ENCODE measurements at places on chromosomes 5 and 9.

GRCh38 chr5:93406971-93407401, 174.0 kb downstream of the NR2F1-AS1 start:
- DNase-seq, result no peak

GRCh38 chr9:81410201-81410600, 279.1 kb downstream of the TLE1 start:
- peak; percentile 27 for DNase-seq

DNA sequence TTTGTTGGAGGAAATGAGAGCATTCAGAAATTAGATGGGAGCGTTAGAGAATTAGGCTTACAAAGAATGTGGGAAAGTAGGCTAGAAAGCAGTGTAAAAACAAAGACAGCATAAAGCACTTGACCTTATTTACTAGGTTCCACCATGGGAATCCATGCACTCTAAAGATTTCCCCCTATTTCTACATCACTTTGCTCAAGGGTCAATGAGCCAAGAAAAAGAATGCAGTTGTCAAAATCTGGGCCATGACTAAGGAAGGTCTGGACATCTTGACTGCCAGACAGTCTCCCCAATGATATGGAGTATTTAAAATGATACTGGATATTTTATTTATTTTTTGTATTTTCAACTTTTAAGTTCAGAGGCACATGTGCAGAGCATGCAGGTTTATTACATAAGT, 3.4 kb downstream of the TLR4 start:
- DNase-seq, result no peak

DNA sequence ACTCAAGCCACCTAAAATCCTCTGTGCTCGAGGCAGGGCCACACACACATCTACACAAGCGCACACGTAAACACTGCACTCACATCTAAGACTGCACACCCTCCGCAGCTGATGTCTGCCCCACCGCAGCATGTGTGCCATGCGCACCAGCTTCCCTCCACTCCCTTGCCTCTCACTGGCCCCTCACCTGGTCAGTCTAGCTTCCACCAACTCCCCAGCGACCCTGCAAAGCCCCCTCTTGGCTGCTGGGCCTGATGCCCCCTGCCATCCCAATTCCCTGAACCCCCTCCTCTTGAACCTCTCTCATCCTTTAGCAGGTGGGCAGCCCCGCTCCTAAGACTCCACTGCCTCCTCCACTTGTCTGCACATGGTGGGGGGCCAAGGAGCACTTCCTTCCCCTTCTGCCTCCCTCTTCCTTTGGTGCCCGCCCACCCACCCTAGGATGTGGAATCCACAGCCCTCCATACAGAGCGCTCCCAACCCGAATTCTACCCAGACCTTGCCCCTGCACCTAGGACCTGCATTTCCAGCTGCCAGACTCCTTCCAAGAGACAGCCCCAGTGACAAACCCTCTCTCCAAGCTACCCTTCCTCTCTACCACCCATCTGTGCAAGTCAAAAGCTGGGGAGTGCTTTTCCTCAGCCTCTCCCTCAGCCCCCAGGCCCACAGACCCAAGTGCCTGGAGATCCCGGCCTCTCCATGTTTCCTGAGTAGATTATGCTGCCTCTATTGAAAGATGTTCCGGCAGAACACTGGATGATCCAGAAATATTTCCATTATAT, 23.9 kb downstream of the ADAMTS2 start:
- no peak for DNase-seq

DNA sequence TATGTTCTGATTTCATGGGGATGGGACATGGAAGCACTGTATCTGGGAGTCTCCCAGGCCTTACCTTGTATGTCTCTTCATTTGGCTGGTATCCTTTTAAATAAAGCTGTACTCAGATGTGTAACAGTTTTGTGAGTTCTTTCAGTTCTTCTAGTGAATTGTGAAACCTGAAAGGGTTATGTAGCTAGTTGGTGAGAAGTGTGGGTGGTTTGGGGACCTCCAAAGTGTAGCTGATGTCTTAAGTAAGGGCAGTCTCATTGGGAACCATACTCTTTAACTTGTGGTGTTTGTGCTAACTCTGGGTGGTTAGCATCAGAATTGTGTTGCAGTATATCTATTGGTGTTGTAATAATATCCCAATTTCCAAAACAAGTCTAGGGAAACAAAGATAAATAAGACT, 166.9 kb upstream of the CCNH start:
- no peak for DNase-seq

GRCh38 chr9:93064392-93065134, 6.1 kb downstream of the SUSD3 start:
- no peak for DNase-seq

DNA sequence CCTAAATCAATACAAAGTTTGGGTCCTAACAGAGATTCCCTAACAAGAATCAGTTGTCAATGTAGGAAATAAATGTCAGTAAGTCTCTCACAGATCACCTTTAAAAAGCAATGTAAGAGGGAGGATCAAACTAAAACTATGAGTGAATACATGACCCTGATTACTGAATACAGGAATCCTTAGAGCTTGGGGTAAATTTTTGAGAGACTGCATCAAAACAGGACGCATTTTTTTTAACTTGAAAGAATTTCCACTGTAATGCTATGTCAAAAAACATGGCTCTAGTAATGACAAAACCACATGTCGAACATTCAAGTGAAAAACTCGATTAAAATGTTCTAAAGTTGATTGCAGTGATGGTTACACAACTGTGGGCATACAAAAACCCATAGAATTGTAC, 21.9 kb downstream of the ZDHHC21 start:
- no peak for DNase-seq

GRCh38 chr5:74446725-74447241, 193.7 kb downstream of the ENC1 start:
- no peak for DNase-seq

- no peak for DNase-seq
These were observed 1798.0 kb downstream of the EFNA5 start for GRCh38 chr5:105872569-105873270.

GRCh38 chr9:18994263-18994916, 38.6 kb downstream of the SAXO1 start:
- DNase-seq, result no peak

DNA sequence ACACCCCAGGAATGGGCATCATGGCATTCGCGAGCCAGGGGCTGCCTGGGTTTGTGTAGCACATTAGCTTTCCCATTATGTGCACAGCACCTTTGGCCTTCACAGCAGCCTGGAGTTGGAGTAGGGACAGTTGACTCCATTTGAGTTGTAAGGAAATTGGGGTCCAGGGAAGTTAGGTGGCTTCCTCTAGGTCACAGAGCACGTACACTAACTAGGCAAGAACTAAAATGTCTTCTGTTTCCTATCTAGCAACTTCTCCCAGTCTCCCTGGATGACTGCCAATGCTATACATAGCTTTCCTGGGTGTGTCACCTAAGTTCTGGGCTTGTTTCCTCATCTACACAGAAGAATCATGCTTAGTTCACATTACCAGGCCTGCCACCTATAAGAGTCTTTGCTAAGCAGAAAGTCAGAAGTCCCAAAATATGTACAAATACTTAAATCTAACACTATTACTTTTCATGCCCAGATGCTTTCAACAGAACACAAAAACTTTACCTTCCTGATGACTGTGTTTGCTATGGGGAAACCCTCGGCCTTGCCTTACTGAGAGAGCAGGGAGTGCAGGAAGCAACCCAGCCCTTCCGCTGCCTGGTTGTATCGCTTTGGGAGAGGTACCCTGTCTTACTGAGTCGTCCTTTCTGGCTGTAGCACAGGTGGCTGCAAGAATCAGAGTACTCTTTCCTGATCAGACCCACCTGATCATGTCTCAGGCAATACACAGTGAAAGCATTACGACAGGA, 12.0 kb downstream of the MACROH2A1 start:
- peak; percentile 80 for DNase-seq

DNA sequence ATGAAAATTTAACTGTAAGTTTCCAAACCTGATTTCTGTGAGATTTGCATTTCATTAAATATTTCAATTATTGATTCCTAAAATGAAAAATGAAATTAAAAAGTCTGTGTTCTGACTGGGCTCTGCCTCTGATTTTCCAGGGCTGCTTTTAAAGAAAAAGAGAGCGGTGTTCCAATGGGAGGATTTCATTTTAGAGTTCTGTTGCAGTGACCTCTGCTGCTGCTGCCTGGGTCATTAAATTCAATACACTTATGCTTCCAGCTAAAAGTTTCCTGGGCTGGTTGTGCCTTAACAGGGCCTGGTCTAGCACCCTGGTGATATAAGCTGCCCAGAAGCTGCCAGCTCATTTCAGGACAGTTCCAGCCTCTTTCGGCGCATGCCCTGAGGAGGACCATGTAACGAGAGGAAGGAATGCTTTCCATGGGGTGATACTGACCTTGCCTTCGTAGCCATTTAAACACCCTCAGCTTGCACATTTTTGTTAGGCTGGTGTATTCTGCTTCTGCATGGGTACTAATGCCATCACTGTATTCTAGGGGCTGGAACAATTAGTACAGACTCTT, 93.3 kb downstream of the TMEM174 start:
- no peak for DNase-seq

- no peak for DNase-seq
These were observed 29.1 kb downstream of the DAP start for GRCh38 chr5:10731913-10732312.

- no peak for DNase-seq
These were observed 227.8 kb downstream of the ICE1 start for GRCh38 chr5:5650242-5650641.

- DNase-seq, result no peak
These were observed 60.0 kb downstream of the DROSHA start for GRCh38 chr5:31471916-31472315.

- no peak for DNase-seq
These were observed 152.8 kb upstream of the TRPC7 start for GRCh38 chr5:136518174-136518573.

GRCh38 chr9:35690614-35691333, 1.0 kb upstream of the TPM2 start:
- no peak for DNase-seq

- DNase-seq, result peak; percentile 16
These were observed 41.0 kb downstream of the ESM1 start for GRCh38 chr5:54944364-54944763.

GRCh38 chr5:60516688-60517087, 183.3 kb downstream of the DEPDC1B start:
- no peak for DNase-seq

DNA sequence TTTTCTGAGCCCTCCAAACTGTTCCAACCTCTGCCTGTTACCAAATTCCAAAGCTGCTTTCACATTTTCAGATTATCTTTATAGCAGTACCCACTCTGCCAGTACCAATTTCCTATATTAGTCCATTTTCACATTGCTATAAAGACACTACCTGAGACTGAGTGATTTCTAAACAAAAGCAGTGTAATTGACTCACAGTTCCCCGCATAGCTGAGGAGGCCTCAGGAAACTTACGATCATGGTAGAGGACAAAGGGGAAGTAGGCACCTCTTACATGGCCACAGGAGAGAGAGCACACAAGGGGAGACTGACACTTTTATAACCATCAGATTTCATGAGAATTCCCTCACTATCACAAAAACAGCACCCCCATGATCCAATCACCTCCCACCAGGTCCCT, 105.0 kb downstream of the DTWD2 start:
- no peak for DNase-seq

GRCh38 chr9:97808972-97809371, 44.1 kb upstream of the FOXE1 start:
- DNase-seq, result no peak

GRCh38 chr9:128109050-128109709, 18.3 kb downstream of the PTGES2 start:
- DNase-seq, result no peak

DNA sequence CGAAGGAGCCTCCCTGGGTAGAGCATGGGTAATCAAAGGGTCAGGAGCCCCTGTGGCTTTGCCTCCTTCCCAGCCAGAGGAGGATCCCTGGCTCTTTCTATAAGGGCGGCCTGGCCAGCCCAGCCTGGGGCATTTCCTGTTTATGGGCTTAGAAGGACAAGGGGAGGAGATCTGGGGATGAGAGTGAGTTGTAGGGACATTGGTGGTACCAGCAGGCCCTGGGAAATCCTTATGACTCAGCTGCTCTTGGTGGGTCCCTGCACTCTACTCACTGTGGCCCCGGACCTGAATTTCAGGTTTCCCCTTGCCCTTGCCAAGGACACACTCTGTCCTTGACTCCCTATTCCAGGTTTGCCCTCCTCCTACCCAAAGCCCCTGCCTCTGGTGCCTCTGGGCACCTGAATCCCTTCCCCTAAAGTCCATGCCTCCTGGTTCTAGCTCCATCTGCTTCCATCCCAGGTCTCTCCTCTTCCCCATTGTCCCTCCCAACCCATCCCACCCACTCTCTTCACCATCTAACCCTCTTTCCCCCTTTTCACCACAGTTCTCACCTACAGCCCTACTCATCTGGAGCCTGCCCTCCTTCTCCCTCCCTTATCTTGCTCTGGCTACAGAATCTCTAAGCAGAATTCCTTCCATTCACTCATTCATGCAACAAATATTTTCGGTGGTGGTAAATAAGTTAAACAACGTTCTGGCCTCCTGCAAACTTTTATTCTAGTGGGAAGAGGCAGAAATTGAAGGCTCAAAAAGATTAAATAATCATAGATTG, 34.9 kb downstream of the PCDH1 start:
- no peak for DNase-seq

DNA sequence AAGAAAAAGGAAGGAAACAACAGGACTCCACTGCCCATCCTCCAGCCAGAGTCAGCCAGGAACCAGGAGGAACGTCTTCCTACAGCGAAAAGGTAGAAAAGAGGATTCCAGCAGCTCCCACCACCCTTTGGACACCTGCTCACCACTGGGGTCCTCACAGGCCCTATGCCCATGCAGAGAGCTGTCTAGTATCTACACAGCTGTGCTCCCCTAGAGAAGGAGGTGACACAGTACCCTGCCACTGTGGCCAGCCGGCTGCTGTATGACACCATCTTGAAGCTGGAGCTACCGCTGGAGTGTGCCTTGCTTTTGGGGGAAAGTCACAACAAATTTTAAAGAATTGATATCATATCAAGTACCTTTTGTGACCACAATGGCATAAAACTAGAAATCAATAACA, 92.6 kb downstream of the GTF3C4 start:
- no peak for DNase-seq

- no peak for DNase-seq
These were observed 121.6 kb upstream of the ERCC6L2 start for GRCh38 chr9:95753762-95754465.

GRCh38 chr5:139193928-139194327, 4.2 kb downstream of the SIL1 start:
- no peak for DNase-seq

Measured in HFF-Myc (cell line).